Large intestine (tissue), 12 donors: ENCODE measurements at places on chromosomes 7 and 10. TPM values are rescaled to one million over a fixed set of nuclear protein-coding genes. Genes with fewer than 3 reads are reported as not detected.
A peak's percentile ranks its signal among the peaks of the same experiment; 100 is the strongest.

DNA sequence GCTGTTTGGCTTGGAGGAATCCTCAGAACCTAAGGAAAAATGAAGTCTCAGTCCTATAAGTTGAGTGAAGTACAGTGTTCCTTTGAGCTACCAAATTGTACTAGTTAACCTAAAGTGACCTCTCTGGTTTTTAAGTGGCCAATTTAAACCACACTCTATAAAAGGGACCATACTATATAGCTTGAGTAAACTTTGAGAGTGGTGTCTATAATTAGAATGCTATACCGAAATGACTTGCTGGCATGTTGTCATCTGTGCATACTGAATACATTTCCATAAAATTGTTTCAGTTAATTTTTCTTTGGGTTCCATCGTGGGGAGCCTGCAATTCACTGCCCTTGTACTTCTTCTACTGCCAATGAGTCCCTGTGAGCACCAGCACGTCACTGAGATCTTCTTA, 151.1 kb downstream of the DKK1 start:
- no peak for DNase-seq

AOC1 gene
- polyA plus RNA-seq, result 206 TPM

ARL3 gene
- 9.0 TPM for polyA plus RNA-seq

SLC13A1 gene
- polyA plus RNA-seq, result 1.7 TPM

ELN gene
- 54.4 TPM for polyA plus RNA-seq

- DNase-seq, result no peak
These were observed 137.3 kb downstream of the AUTS2 start for GRCh38 chr7:69735582-69735981.

GRCh38 chr10:102782673-102783551, 39.2 kb downstream of the WBP1L start:
- peak; percentile 35 for DNase-seq

DNA sequence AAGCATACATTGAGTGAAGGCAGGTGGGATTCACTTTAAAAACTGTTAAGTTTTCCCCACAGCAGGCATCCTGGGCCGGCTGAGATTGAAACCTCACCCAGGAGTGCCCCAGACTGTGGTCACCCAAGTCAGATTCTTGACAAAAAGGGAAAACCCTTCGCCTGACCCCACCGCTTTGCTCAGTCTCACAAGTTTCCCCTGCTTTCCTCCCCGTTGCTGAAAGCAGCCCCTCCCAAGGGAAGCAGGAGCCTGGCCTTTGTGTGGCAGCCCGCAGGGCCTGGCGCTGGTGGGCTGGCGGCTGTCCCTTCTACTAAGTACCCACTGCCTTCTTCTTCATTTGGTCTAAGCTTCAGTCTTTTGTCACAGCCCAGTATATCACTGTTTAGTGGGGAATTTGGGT, 16.0 kb downstream of the RNF32 start:
- no peak for DNase-seq

GRCh38 chr7:49295146-49295545, 370.8 kb downstream of the CDC14C start:
- DNase-seq, result no peak

CDNF gene
- 3.2 TPM for polyA plus RNA-seq

- no peak for DNase-seq
These were observed 70.8 kb downstream of the PARP12 start for GRCh38 chr7:139991911-139992310.

GRCh38 chr7:2008936-2009540, 223.7 kb downstream of the MAD1L1 start:
- DNase-seq, result no peak

GRCh38 chr7:70886547-70886946, 245.4 kb upstream of the GALNT17 start:
- DNase-seq, result no peak

ADARB2 gene
- 0.52 TPM for polyA plus RNA-seq

LRRC17 gene
- 30.2 TPM for polyA plus RNA-seq

TMEM176A gene
- polyA plus RNA-seq, result 300 TPM

AHR gene
- 37.9 TPM for polyA plus RNA-seq

DNA sequence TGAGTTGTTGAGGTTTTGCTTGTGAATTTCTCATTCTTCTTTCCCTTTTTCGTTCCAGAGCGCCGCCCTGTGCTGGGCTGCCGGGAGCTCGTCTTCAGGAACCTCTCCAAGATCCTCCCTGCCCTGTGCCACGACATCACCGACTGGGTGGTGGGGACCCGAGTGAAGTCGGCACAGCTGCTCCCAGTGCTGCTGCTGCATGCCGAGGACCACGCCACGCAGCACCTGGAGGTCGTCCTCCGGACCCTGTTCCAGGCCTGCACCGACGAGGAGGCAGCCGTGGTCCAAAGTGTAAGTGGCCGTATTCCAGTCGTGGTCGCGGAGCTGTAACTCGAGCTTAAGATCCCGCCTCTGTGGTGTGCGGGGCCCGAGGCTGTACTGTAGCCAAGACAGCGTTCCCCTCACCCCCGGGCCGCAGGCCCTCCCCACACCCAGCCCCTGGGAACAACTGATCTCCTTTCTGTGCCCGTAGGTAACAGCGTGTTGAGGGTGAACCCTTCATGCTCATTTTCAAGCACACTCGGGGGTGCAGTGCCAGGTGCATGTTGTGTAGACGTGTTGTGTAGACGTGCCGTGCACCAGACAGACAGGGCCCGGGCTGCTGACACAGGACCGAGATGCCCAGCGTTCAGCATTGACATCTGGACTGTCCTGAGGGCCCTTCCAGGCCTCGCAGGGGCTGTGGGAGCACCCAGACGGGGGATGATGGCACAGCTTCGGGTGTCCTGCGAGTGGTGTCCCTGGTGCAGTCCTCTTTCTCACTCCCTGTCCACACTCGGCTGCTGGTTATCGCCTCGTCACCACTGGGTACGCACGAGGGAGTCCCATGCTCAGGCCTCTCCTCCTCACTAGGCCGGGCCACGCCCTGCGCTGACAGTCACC, 27.7 kb upstream of the PRKAR1B start:
- DNase-seq, result no peak

UPK3BL2 gene
- 17.0 TPM for polyA plus RNA-seq

DNA sequence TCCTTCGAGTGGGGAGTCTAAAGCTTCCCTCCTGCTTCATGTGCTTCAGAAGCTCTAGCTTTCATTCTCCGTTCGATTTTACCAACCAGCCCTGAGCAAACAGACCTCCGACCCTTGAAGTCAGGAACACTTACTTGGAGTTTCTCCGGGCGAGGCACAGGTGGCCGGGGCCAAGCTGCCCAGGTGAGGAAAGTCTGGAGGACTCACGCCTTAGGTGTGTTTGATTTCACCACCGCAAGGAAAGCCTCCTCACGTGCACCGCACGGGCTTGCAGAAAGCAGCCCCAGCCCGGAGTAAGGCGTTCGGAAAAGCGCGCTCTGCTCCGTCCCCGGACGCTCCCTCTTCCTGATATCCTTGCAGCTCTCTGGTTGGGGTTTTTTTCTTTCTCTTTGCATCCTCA, 30.1 kb upstream of the CNPY1 start:
- peak; percentile 50 for DNase-seq

GRCh38 chr10:82282782-82283456, 407.9 kb downstream of the NRG3 start:
- DNase-seq, result no peak

DNA sequence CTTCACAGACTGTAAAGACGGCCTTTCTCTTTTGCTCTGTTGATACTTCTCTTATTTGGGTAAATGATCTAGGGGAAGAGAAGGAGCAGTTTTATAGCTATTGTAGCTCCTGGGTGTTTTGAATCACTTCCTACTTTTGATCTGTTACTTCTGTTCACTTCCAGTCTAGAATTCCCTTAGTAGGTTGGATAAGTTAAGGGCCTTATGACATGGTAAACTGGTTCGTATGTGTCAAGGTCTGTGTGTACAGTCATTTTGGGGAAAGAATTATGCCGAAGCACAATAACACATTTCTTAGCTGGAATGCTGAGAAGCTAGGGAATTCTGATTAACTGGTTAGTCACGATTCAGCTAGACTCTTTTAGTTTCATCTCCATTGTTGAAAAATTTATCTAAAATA, 8.1 kb downstream of the DENND10 start:
- DNase-seq, result peak; percentile 40

DNA sequence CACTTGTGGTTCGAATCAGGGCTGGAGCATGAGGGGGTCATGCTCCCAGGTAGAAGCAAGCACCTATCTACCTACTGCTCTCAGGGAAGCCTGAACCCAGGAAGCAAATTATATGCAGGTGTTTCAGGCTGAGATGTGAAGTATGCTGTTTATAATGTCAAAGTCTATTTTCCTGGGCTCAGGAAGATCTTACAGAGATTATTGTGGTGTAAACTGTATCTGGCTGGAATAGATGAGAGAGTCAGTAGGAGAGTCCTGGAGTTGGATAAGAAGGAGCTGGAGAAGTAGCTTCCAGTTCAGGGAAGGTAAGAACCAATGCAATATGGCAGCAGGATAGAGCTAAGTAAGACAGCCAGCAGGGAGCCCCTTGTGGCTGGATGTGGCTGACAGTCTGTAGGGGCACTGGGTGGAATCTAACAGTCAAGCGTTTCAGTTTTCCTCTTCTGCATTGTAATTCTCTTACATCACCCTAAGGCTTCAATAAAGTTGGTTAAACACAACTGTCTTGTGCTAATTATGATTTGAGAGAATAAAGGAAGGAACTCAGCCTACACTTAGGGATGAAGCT, 105.9 kb upstream of the EEPD1 start:
- DNase-seq, result peak; percentile 28

DNA sequence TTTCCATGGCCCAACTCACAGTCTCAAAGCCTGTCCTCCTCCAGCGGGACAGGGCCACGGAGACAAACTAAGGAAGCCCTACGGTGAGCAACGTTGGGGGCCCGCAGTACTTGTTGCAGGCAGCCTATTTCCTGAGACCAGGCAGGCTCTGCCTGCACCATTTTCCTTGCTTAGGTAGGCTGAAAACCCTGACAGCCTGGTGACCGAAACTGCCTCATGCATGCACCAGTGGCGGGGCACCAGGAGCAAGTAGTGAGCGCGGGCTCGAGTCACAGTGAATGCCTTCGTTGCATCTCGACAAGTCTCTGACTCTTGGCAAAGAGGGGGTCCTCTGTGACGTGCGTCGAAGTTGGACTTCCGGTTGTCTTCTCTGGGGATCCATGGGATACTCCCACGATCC, 23.3 kb upstream of the ZNF273 start:
- DNase-seq, result no peak

- DNase-seq, result no peak
These were observed 622.4 kb downstream of the NRG3 start for GRCh38 chr10:82497439-82497838.

FAM13C gene
- polyA plus RNA-seq, result 5.7 TPM

DNA sequence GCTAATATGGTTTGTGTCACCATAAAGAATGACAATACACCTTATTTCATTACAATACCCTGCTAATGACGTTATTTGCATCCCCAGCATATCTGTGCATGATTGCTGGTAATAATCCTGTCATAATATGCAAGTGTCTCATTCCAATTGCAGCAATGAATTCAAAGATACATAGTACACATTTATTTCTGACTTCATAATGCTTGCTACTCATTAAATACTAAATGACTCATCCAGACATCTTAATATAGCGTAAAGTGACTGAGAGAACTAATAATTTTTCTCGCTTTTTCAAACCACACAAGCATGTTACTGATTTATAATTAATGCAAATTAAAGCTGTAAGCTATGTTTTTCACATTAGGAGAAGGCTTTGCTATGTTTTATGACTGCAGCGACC, 234.7 kb upstream of the MDFIC start:
- no peak for DNase-seq

NOLC1 gene
- 68.3 TPM for polyA plus RNA-seq

DNA sequence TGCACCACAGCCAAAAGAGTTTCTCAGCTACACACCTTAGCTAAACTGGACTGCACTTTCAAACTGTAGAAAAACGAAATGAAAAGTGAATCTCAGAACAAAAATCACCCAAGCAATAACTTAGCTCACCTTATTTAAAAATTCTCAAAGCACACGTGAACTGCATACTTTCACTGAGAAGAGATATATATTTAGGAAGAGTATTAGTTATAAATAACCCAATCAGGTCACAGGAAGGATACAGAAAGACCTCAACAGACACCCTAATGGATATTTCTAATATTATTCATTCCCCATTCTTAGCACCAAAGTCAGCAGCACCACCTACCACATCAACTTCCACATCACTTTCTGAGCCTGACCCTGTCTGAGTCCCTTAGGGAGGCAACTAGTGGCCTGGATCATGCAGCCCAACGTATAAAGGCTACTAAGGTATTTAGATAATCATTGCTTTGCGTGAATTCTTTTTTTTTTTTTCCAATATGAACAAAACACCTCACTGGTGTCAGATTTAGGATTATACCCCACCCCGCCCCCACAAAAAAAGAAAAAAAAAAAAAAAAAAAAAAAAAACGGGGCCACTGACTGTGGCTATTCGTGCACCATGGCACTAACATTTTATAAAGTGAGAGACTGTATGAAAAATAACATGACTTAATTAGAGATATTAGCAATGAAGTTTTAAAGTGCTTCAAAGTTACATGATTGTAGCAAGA, 2.6 kb downstream of the ABI1 start:
- no peak for DNase-seq

LBX1 gene
- polyA plus RNA-seq, result 0.03 TPM

DNA sequence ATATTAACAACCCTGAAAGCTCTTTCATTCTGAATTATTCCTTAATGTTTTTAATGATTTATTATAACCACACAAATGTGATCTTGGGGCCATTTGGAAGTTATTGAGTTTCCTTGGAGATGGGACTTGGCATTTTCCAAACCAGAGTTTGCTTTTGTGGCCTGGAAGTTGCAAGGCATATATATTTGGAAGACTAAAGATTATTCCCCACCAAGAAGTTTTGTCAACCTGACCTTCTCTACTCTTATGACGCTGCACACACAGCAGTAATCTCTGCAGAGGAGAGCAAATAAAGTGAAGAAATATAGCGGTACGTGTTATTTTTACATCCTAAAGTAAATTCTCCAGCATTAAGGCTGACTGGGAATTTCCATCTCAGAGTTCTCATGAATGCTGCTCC, 397.0 kb downstream of the LRMDA start:
- no peak for DNase-seq

SLC18A3 gene
- 3.5 TPM for polyA plus RNA-seq

DNA sequence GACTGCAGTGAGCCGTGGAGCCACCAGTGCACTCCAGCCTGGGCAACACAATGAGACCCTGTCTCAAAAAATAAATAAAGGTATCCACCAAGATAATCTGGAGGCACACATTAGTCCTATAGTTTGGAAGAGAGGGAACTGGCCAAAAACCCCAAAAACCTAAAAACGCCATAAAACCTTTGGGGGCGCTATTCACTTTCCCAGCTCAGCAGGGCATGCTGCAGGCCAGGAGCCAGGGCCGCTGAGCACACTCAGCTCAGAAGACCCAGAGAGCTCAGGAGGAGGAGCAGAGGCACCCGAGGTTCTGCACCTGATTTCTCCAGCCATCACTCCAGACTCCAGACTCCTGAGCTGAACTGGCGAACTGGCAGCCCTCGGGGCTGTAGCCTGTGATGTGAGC, 167.2 kb upstream of the IMMP2L start:
- no peak for DNase-seq
